ENCODE measurements at places on chromosomes 6 and 20. TPM values are rescaled to one million over a fixed set of nuclear protein-coding genes. Genes with fewer than 3 reads are reported as not detected.

SS18L1 gene
- 7.1 TPM for total RNA-seq

GRCh38 chr6:23280437-23280836 is 711.1 kb downstream of the HDGFL1 start:
- no peak for DNase-seq

GDAP1L1 gene
- total RNA-seq, result 0.37 TPM

GRCh38 chr6:38510205-38510604 is 129.5 kb downstream of the BTBD9 start:
- DNase-seq, result no peak

GGT7 gene
- 4.1 TPM for total RNA-seq

CLIC1 gene
- total RNA-seq, result 1,598 TPM

- no peak for DNase-seq
These were observed 372.8 kb upstream of the JARID2 start for GRCh38 chr6:14873101-14873500.

CEP162 gene
- 3.5 TPM for total RNA-seq

GRCh38 chr20:24935766-24936525 is 13.1 kb upstream of the CST7 start:
- no peak for DNase-seq

ACTL10 gene
- 15.2 TPM for total RNA-seq

GRCh38 chr6:81694207-81694606 is 58.3 kb downstream of the TENT5A start:
- DNase-seq, result no peak

IL17A gene
- not detected for total RNA-seq

DNA sequence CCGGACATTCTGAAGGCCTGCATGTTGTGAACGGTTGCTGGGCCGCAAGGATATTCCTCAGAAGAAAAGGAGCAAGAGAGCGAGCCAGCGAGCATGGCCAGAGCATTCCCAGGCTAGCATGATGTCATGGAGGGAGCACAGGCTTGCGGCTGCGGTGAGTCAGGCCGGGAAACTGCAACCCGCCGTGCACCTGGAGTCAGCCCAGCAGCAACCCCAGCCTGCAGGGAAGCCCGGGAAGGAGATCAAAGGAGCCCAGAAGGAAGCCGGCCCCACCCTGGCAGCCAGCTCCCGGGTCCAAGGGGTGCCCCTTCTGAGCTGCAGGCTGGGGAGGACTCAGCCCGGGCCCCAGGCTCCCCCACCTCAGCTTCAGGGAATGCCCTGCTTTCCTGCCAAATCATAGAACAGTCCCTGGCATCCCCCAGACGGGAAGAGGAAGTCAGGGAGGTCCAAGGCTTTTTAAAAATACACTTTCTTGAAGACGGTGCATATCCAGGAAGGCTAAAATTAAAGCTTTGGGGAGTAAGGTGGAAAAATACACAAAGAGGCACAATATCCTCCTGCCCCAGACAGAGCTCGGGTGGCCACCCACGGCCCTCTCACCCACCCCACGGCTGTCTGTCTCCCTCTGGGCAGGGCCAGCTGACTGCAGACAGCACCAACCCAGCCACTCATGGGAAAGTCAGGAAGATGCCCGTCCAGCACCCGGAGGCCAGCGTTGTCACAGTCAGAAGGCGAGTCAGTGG is 53.7 kb downstream of the BMP7 start:
- DNase-seq, result peak; percentile 65

DNMT3B gene
- total RNA-seq, result 52.7 TPM

DNA sequence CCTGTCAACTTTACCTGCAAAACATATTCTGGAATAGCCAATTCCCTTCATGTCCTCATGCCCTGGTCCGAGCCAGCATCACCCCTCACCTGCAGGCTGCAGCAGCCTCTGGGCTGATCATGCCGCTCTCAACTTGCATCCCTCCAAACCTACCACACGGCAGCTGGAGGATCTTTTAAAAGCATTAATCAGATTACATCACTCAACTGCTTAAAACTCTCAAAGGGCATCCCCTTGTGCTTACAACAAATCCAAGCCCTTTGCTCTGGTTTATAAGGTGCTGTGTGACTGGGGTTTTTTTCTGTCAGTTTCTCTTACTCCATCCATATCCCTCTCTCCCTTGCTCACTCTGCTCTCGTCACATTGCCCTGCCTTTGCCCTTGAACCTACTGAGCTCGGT is 24.0 kb downstream of the CD40 start:
- no peak for DNase-seq

DNA sequence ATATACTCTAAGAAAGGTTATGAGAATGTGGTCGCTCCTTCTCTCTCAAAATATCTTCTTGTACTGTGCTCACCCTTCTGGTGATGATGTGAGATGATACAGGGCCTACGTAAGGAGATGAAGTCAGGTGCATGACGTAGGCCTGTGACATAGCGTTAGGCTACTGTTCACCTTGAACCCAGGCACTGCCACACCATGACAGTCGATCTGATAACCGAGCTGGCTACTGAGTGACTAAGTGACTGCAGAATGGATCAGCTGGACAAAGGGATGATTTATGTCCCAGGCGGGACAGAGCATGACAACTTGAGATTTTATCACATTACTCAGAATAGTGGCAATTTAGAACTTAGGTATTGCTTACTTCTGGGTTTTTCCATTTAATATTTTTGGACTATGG is 11.2 kb downstream of the SLC24A3 start:
- no peak for DNase-seq

DNA sequence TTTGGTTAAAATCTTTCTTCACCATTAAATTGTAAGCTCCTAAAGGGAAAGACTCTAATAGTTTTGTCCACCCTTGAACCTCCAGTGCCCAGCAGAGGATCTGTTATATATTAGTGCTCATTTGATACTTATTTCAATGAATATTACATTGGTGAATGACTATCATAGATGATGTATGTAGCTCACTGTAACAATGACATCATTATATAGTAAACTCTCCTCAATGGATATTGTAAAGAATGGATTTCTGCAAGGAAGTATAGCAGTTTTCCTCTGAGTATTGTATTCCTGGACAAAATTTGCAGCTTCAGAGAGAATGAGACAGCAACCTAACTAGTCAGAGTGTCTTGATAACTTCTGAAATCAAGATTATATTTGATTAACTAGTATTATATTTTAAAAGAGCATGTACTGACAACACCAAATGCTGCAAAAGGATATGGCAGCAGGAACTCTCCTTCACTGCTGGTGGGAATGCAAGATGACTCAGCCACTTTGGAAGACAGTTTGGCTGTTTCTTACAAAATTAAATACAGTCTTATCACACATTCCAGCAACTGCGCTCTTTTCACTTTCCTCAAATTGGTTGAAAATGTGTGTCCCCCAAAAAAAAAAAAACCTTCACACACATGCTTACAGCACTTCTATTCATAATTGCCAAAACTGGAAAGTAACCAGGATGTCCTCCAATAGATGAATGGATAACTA is 189.8 kb upstream of the OPRM1 start:
- no peak for DNase-seq

DNA sequence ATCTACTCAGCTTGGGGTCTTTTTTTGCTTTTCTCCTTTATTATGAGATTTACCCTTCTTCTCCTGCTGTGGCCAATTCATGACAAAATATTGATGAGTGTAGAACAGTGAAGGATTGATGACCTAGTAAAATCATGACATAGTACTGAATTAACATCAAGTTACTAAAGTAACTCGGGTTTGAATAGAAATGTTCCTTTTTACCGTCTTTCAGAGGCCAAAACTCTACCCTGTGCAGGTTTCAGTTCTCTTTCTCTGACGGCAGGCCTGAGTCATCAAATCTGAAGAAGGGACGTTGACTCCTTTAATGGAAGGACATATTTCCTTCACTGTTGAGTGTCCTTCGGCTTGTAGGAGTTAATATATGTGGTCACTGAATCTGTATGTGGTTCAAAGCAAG is 80.7 kb downstream of the RREB1 start:
- no peak for DNase-seq

DNA sequence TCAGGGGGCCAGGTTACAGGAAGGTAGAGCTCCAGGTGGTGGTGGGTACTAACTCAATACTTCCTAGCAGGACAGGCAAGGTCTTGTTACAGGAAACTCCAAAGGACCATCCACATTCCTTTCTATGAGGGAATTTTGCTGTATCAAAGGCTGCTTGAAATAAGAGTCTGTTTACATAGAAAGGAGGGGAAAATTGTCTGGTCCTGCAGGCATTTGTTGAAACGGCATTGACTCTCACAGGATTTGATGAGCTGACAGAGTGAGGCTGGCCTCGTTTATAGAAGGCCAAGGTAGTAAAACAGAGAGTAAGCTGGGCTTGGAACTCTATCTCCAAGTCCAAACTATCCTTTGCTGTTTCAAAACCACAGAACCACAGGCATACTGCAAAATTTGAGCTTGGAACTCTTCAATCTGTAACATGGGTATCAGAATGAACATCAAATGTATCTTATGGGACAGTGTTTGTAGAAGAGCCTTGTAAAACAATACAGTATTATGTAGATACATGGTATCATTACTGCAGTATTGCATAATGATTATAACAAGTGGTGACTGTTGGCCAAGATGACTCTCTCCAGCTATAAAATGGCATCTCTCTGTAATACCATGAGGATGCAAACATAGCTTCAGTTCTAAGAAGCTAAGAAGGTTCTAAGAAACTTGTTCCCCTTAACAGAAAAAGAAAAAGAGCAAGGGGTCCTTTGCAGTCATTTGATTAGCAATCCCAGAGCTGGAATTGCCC is 61.5 kb downstream of the TRAM2 start:
- no peak for DNase-seq

IL17F gene
- not detected for total RNA-seq

DNA sequence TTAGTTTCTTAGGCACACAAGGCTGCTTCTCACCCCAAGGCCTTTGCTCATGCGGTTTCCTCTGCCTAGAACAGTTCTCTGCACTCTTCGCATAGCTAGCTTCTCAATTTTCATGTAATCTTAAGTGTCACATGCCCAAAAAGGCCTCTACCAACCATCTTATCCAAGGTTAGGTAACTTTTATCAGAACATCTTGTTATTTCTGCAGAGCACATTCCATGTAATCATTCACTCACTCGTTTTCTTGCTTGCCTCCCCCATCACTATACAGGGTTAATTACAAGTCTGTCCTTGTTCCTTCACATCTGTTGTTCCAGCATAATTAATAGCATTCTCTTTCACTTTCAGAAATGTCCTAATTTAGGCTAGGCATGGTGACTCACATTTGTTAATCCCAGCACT is 53.8 kb downstream of the NCOA6 start:
- peak; percentile 10 for DNase-seq

Data from Caki2 (cell line).